ENCODE measurements at places on chromosomes 2 and 18.

GRCh38 chr2:14544247-14544646 lies 88.3 kb upstream of the LRATD1 start:
- no peak for DNase-seq

- DNase-seq, result no peak
Measured at GRCh38 chr2:239950144-239951128, 74.7 kb downstream of the NDUFA10 start.

GRCh38 chr2:231677632-231678104 lies 30.7 kb upstream of the PTMA start:
- peak; percentile 79 for DNase-seq

DNA sequence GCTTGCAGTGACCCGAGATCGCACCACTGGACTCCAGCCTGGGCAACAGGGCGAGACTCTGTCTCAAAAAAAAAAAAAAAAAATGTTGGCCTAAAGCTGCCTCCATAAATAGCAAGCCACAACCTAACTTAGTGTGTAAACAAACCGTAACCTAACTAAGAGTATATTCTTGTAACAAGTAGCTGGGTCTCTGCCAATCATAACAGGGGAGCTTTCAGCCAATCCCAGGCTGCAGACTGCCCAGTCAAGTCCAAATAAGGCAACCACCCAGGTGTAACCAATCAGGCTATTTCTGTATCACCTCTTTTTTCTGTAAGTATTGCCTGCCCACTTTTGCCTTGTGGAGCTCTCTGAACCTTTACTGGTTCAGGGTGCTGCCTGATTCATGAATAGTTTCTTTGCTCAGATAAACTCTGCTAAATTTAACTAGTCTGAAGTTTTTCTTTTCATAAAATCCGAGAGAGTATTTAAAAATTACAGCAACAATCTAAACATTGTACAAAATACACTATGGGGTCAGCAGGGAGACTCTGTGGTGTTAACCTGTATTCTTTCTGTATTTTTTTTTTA lies 4.5 kb downstream of the PSTPIP2 start:
- no peak for DNase-seq

GRCh38 chr2:191385416-191386160 lies 140.4 kb downstream of the MYO1B start:
- no peak for DNase-seq

DNA sequence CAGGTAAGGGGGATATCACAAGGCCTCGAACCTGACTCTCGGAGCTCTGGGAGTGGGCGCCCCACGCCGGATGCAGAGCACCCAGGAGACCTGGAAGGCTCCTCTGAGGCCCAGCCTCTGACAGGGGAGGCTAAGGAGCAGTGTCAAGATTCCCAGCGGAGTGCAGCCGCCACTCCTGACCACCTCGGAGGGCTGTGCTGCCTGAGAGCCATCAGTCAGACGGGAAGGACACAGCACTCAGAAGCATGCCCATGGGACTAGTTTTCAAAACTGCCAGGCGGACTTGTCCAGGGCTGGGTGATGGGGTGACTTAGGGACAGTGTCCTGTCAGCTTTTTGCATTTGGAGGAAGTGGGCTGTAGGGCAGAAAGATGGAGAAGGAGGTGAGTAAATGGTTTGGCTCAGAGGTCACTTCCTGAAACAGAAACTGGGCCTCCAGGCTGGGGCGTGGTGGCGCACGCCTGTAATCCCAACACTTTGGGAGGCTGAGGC lies 34.6 kb upstream of the B3GNT7 start:
- DNase-seq, result no peak

GRCh38 chr2:61978522-61978921 lies 73.0 kb downstream of the COMMD1 start:
- no peak for DNase-seq

DNA sequence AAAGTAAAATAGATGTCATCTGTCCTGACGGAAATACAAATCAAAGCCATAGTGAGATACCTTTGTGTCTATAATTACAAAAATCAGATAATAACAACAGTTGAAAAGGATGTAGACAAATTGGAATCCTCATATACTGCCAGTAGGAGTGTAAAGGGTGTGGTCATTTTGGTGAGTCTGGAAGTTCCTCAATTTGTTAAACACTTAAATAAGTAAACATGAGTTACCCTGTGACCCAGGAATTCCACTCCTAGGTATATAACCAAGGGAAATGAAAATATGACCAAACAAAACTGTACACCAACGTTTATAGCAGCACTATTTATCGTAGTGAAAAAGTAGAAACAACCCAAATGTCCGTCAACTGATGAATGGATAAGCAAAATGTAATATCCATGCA lies 24.0 kb downstream of the R3HDM1 start:
- DNase-seq, result no peak

- peak; percentile 84 for DNase-seq
Measured at GRCh38 chr2:14632133-14632936, at the start of gene LRATD1. TSS of gene LRATD1 (plus strand) at chr2:14632717. CDS start at chr2:14633980, 1,263 bp downstream.

GRCh38 chr18:44093253-44093652 lies 587.4 kb upstream of the SETBP1 start:
- no peak for DNase-seq

DNA sequence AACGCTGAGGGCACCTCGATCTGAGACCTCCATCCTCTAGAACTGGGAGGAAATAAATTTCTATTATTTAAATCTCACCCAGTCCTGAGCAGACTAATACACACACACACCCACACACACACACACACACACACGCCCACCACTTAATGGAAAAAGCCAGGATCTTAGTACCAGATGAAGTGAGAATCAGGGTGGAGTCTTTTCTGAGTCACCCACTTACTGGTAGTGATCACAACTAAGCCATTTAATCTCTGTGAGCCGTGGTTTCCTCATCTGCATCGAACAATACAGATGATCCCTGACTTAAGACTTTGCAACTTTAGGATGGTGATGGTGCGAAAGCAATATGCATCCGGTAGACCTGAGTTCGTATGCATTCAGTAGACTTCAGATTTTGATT lies 18.6 kb downstream of the THNSL2 start:
- DNase-seq, result no peak

DNA sequence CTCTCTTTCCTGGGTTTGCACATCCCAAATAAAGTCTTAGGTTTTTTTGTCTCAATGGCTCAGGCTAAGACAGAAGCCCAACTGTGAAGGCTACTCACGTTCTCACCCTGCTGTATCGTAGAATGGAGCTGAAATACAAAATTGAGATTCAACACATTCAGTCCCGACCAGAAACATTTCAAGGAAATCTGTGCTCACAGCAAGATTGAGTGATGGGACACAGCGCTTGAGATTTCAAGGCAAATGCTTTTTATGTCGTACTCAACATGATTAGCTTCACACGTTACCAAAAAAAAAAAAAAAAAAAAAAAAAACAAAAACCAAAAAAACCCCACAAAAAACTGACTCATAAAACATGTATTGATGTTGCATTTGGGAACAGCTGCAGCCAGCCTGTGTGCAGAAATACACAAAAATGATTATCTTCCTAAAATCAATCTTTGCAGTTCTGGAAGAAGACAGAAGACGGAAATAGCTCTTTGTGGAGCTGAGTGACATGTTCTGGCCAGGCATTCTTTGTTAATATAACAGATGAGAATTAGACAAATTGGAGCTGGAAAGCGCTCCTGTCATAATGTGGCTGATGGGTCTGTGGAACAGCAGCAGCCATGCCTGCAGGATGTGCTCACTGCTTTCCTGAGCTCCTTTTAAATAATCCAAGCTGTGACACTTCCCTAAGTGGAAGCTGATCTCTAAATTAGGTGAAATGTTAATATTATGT lies 453.2 kb downstream of the LPIN1 start:
- peak; percentile 33 for DNase-seq

DNA sequence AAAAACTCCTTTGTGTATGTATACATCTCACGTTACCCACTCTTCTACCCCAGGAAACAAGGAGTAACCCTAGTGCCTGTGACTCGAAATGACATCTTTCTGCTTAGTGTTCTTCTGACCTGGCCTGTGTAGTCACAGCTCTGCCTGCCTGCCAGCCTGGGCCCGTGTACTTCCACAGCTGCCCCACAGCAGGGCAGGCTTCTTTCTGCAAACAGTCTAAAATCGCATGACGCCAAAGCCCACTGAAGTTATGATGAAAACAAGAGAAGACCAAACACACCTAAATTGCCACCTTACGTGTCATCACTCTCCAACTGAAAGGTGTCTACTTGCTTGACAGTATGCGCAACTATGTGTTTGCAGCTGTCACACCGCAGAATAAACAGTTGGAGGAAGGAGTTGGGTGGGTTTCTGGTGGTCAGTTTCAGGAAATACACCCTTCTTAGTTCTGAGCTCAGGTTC lies 1.5 kb downstream of the GAREM1 start:
- peak; percentile 36 for DNase-seq

GRCh38 chr2:138948070-138948539 lies 167.9 kb upstream of the NXPH2 start:
- DNase-seq, result no peak

- no peak for DNase-seq
Measured at GRCh38 chr2:237488295-237488694, 1.2 kb downstream of the MLPH start.

- DNase-seq, result no peak
Measured at GRCh38 chr2:41187376-41188122, 735.7 kb upstream of the SLC8A1 start.

DNA sequence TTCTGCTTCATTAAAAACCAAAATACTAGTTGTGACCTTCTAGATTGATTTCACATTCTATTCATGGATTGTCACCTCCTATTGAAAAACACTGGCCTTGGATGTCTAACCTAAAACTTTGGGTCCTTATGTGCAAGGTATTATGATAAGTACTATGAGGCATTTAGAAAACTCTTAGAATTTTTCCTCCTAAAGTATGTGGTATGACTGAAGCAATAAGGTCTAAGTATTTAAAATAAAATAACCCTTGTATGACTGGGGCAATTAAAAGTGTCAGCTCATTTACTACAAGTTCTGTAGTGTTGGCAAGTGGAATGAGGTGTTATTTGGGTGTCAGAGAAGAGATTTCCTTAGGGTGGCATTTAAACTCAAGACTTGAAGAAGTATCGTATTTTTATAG lies 15.1 kb downstream of the KCMF1 start:
- no peak for DNase-seq

GRCh38 chr2:30273574-30273929 lies 42.2 kb downstream of the LBH start:
- no peak for DNase-seq

GRCh38 chr18:681985-682384 lies 24.5 kb downstream of the TYMS start:
- no peak for DNase-seq

- DNase-seq, result no peak
Measured at GRCh38 chr2:10493634-10494281, 45.6 kb upstream of the ODC1 start.

Measured in right renal pelvis (tissue), 4 donors.